ENCODE measurements at places on chromosomes 7 and 10.

- DNase-seq, result peak; percentile 43
Measured at GRCh38 chr10:72887043-72887442, 6.5 kb upstream of the OIT3 start.

- DNase-seq, result peak; percentile 70
Measured at GRCh38 chr10:31972519-31973041, 43.9 kb upstream of the ARHGAP12 start.

DNA sequence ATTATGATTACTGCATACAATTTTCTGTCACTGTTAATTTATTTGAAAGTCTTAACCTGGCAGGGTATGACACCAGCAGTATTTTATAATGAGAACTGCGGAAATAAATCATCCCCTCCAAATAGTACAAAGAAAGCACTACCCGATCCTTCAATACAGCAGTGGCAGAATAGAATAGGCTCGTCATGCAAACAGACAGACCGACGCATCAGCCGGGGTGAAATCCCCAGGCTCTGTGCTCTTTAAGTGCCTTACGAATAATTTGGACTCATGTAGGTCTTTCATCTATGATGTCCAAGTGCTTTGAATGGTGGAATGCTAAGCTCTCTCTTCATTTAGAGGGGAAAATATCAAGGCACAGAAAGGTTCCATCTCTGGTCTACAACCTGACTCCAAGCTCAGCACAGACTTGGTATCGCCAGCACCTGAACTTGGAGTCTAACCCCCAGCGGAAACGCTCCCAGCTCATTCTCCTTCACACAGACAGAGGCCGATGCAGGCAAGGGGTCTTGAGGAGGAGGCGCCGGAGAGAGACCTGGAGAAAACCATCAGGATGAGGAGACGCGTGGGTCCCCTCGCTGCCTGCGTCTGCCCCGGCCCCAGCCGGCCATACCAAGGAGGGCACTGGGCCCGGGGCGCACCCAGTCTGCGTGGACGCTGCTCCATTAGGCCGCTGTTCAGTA is 568.1 kb upstream of the MKI67 start:
- no peak for DNase-seq

GRCh38 chr10:61859786-61860185 is 41.7 kb upstream of the ARID5B start:
- DNase-seq, result no peak

GRCh38 chr10:27373566-27374160 is 130.4 kb upstream of the RAB18 start:
- DNase-seq, result no peak

- DNase-seq, result no peak
Measured at GRCh38 chr7:20064974-20065862, 152.0 kb downstream of the MACC1 start.

- DNase-seq, result no peak
Measured at GRCh38 chr7:92403760-92404074, 43.6 kb upstream of the GATAD1 start.
